Fibroblast of the conjunctiva (primary cell): ENCODE measurements at places on chromosomes 7 and 10.
A peak's percentile ranks its signal among the peaks of the same experiment; 100 is the strongest.

DNA sequence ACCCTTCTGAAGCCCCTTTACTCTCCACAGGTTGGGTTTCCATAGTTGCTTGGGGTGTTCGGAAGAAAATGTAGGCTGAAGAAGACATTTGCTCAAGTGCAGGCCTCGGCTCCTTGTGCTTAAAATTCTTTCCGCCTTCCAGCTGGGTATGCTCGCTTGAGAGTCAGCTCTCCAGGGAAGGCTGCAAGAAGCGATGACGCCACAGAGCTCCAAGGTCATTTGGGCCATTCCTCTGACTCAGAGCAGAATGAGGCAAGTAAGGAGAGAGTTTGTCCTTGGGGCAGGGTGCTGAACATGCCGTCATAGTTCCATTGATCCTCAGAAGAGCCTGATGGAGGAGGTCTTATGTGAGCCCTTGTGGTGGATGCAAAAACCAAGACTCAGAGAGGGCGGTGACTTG lies 27.4 kb upstream of the HSPA12A start:
- DNase-seq = peak; percentile 34

GRCh38 chr7:121054925-121055324 lies 66.4 kb downstream of the CPED1 start:
- DNase-seq = no peak

DNA sequence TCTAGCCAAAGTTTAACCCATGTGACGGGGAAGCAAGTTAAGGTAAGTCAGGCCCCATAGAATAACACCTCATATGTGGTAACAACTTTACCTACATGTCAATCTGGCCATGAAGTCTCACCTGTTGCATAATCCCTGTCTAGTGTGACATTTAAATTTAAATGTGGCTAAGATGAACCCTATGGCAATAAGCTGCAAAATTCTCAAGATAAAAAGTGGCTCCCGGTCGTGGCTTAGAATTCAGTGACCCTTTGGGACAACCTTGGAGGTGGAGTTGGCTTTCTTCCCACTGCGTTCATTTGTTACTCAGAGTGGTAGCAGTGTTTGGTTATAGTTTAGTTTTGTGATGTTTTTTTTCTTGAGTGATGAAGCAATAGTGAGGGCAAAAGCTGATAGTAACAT lies 90.6 kb downstream of the ARID5B start:
- no peak for DNase-seq

DNA sequence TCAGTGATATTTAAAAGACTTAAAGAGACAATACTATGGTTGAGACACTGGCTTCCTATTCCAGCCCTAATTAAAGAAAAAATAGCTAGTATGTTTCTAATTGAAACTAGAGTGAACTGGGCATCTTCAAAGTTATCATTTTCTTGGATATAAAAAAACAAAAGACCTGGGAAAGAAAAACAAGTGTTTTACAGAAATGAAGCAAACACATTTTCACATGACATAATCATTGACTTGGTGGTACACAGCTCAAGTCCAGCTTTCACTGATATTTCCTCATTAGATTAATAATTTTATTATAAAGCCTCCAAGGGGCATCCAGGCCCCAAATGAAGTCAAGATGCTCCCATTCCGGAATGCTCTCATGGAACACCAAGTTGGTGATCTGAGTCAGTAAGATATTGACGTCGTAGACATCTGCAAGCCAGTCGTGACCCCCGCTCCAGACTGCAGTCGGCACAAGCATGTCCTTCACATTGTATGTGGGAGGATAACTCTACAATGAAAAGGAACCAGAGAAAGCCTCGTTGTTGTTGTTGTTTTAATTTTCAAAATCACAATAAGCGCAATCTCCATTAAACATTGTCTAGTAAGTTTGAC lies 7.5 kb upstream of the CH25H start:
- DNase-seq = no peak

- no peak for DNase-seq
Measured at GRCh38 chr10:73765066-73765465, 16.8 kb upstream of the CHCHD1 start.

DNA sequence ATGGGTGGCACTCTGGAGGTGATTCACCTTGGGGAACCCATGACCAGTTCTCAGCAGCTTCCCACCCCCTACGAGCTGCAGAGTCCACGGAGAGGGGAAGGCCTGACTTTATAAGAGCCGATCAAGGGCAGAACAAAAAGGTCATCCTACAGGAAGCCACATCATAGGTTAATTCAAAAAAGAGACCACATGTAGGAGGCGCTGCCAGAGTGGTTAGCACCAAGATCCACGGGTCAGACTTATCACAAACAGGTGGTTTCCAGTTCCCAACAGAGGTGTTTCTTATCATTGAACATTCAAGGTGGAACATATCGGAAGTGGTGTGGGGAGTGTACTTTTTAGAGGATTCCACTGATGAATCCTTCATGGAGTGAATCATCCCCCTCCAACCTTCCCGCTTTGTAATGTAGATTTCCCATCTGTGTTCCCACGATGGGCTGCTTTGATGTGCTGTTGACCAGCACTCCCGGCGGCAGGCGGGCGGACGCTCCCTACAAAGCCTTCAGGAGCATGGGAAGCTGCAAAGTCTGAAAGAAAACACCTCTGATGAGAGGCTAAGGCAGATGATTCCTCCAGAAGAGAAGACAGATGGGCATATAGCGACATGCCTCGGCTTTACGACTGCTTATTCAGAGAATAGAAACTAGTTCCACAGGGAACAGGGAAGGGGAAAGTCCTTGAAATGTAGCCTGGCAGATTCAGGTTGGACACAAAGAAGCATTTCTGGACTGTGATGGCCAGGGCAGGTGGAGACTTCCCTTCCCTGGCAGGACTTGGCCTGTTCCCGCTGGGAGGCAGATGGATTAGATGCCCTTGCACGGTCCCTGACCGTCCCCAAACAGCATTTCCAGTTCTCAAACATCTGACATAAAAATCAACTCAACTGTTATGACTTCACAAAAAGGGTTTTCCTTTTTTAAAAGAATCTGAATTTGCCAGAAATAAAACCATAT lies 66.5 kb downstream of the AFAP1L2 start:
- DNase-seq = no peak

DNA sequence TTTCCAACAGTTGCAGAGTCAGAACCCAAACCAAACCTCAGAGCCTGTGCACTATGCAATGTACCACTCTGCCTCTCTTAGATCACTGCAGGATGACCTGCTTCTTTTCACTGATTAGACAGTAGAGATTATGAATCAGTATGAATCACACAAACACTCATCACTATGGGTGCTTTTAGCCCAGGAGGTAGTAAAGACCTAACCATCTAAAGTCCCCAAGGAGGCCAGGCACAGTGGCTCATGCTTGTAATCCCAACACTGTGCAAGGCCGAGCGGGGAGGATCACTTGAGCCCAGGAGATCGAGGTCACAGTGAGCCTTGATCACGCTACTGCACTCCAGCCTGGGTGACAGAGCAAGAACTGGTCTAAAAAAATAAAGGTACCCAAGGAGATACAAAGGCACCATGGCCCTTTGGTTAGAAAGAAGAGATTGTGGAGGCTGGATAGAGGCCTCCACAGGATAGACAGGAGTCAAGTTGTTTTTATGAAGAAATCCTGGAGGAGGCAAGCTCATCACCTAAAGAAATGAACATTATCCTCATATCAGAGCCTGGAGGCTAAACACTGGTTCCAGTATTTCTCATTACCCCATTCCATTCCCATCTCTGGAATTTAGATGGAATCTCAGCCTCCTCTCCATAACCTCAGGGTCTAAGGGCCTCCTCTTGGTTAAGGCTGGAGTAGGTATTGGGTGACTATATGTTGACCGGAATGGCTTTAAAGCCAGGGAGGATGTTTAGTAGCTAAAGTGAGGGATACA lies 12.9 kb downstream of the SEC31B start:
- no peak for DNase-seq

GRCh38 chr10:133235932-133236331 lies 1.7 kb upstream of the VENTX start:
- no peak for DNase-seq

GRCh38 chr7:124031919-124032318 lies 948 bp downstream of the TMEM229A start:
- DNase-seq = no peak

- no peak for DNase-seq
Measured at GRCh38 chr7:96397936-96398598, 76.2 kb upstream of the SLC25A13 start.

GRCh38 chr7:144723301-144723700 lies 112.6 kb downstream of the TPK1 start:
- DNase-seq = no peak

- no peak for DNase-seq
Measured at GRCh38 chr10:73233883-73234282, 13.2 kb downstream of the DNAJC9 start.

DNA sequence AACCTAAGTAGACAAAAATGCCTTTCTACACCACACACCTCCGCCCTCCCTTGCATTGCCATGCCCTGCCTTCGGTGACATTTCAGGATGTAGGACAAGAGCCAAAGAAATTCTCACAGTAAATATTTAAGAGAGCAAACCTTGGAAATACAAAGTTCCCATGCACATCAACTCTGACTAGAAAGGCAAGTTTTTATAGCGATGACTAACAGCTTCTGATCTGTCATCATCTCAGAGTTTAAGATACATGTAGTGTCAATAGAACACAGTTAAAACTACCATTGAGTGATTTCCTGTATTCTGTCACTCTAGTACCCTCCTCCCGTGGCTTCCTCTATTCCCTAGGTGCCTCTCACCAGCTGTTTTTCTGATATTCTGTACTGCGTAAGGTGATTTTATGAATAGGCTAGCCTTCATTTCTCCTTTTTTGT lies 20.7 kb downstream of the SLC16A9 start:
- no peak for DNase-seq

DNA sequence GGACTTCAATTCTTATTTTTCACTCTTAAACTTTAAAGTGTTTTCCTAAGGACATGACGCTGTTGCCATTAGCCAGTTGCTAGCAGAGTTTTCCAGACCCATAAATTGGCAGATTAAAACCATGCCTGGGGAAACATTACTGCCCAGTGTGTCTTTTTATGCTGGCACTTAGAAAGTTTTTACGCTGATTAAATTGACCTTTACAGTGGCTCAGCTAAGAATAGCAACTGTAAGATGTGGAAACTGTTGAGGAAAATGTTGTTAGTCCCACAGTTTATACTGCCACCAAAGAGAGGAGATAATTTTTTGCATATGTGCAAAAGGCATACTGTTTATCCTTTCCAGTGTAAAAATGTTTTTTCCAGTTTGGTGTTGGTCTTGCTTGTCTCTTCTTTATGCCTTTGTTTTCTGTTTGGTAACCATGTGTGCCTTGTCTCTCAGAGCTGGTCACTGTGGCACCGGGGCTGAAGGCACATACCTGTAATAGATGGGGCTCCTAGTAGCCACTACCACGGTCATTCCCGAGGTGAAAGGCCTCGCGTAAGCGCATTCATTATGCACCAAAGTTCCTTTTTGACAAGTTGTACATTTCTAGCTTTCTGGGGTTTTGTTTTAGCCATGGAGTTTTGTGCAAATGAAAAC lies 45.3 kb downstream of the CYP17A1 start:
- no peak for DNase-seq

DNA sequence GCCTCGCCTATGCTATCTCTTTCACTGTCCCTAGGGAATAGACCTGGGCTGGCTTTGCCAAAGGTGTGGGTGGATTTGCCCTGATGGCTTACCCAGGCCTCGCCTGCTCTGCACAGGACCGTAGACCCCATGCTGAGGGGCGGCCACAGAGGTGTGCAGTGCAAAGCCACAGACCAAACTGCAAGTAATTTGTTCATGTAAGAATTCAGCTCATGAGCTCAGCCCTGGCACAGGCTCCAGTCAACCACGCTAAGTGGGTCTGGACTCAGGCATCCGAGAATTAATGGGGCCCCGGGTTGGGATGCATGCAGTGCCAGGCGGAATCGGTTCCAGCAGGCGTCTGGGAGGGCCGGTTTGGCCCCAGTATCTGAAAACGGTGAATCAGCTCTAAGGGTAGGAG lies 445.2 kb downstream of the DNAJB6 start:
- DNase-seq = no peak

GRCh38 chr7:11317766-11318165 lies 344.1 kb downstream of the PHF14 start:
- no peak for DNase-seq

DNA sequence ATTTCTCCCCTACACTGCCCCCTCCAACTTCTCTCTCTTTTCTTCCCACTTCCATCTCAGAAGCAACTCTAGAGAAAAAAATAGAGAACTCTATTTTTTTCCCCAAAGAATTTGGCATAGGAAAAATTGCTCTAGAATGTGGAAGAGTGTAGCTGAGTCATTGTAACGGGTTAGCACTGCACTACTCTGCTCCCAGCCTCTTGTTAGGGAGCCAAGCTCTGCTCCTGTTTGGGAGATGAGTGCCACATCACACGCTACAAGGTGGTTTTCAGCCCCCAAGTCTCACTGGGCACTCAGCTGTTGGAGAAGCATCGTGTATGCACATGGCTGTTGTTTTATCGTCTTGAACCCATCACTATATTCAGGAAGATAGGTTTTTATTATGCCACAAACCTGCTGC lies 136.4 kb downstream of the BMPER start:
- no peak for DNase-seq

DNA sequence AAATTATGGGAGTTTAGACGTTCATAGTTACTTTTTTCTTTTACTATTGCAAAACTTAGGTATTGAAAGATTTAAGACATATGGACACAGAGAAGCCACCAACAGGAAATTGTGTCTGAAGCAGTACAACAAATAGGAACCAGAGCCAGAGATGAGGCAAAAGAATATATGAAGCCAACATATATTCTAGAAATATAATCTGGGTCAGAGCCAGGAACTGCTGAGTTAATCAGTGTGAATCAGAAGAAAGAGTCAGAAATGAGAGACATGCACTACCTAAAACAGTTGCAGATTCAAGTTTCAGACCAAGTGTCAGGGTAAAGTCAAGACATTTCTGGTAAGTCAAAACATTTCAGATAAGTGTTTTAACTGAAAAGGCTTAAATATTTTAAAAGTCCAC lies 67.7 kb downstream of the DGKB start:
- no peak for DNase-seq

DNA sequence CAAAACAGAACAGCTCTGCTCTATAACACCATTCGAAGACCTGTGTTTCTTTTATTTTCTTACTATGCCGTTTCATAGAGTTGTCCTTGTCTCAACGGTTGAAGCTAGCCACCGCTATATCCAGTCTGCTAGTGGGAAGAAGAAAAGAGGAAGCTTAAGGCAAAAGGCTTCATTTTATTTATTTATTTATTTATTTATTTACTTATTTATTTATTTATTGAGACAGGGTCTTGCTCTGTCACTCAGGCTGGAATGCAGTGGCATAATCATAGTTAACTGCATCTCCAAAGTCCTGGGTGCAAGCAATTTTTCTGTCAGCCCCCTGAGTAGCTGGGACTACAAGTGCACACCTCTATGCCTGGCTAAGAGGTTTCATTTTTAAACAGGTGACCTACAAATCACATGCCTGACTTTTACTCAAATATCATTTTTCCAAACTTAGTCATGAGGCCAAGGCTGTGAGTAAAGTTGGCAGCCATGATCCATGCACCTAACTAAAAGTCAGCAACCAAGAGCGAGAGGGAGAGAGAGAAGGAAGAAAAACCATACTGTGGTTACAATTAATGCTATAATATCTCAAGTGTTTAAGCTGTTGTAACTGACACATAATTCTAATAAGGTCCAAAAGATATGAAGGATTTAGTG lies 1305.3 kb upstream of the LRRTM3 start:
- DNase-seq = no peak
